Foreskin keratinocyte (primary cell): ENCODE measurements at places on chromosomes 2 and 18.

DNA sequence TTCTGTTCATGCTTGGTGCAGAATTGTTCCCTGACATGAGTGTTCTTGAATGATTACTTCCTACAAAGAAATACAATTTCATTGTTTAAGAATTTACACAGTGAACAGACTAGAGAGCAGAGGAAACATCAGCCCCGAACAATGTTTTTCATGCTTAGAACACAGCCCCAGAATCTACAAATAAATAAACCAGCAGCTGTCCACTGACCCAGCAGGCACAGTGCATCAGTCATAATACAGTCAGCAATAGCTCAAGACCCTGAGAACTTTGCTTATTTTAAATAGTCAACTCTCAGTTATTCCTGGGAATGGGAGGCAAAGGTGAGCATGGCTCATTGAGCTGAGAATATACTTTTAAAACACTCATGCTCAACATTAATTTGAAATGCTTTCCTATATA is 38.4 kb downstream of the XIRP2 start:
- no peak for DNase-seq

DNA sequence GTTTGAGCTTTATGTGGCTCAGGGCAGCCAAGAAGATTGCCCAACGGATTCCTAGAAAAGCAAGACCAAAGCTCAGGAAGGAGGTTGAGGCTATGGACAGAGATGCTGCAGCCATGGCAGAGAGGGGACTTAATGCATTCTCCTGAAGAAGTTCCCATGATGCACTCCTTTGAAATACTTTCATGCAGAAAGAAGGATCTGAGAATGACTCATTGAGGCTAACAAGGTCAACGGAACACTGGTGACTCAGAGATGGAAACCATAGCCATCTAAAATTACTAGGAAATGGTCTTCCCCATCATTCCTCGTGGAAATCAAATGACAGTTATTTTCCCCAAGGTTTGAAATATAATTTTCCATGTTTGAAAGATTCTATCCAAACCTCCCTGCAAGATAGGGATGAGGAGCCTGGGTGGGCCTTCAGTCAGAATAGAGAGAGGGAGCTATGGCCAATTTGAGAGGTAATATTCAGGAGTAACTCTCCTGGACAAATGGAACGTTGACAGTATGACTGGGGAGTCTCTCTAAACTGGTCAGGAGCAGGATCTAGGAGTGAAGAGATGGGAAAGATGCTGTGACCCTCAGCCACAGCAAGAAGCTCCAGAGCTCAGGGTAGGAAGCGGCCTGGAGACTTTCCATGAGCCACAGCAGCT is 63.0 kb downstream of the REEP1 start:
- DNase-seq, result no peak

DNA sequence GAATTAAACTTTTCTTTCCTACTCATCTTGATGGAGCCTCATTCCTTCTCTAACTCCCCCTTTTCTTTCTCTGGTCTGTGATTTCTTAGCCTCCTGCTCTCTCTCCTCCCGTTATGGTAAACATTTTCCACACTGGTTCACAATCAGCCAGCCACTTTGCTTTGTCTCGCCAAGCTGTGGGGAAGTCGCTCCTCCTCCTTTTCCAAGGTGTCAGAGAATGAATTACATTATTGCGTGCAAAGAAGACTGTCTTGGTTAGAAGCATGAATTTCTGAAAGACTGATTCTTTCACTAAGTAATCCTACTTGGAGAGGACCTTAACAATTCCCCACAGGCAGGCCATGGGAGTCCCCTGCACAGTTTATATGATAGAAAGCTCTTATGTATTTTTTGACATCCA is 46.1 kb downstream of the RASGRP3 start:
- DNase-seq, result no peak

DNA sequence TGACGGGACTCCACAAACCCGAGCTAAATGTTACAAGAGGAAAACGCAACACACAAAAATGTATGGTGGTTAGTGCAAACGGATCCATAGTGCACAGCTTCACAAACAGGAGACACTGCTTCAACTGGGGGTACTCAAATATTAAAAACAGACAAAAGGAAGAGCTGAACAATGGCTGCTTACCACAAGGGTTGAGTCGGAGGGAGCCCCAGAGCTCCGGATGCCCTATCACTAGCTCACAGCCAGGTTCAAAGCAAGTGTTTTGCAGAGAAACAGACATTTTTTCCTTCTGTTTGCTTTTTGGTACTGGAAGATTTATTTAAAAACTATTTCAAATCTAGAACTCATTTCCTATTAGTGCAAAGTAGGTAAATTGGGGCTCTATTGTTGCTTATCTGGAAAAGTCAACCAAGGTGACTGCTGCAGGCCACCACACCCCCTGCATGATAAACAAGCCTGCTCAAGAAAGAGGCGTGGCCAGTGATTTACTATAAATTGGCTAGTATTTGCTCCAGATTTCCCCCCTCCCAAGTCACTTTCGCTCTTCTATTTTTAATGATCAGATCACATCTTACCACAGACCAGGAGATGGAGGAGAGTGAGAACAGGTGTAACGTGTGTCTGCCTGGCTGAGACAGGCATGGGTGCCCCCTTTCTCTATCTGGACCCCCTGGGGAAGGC is 46.5 kb downstream of the ZAP70 start:
- DNase-seq, result no peak

GRCh38 chr2:200079356-200079755 is 124.0 kb downstream of the MAIP1 start:
- DNase-seq, result no peak

DNA sequence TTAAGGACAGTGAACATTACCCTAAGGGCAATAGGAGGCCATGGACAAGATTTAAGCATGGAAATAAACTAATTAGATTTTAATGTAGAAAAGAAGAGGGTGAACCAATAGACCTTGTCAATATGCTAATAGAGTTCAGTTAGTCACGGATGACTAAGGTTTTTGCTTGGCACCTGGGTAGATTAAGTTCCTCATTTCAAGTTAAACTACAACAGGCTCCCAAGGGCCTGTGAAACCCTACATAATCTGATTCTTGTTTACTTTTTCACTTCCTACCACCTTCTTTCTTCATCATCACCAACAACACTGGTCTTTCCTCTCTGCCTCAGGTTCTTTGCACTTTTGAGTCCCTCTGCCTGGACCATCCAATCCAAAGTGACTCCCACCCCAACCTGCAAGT is 14.8 kb downstream of the SP110 start:
- DNase-seq, result no peak

GRCh38 chr2:219592736-219593135 is 4.9 kb upstream of the STK11IP start:
- no peak for DNase-seq

DNA sequence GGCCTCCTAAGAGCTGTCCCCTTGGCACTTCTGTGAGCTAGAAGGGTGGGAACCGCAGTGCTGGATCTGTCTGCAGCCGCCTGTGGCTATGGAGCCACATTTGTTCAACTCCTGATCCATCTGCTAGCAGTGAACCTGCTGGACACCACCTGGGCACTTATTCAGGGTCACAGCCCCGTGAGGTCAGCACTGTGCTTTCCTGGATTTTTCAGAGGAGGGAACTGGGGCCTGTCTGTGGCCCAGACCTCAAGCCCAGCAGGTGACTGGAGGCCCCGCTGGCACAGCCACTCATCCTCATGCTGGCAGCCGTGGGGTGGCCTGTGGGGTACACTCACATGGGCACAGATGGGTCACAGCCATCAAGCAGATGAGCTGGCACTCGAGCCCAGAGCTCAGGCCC is 155.3 kb downstream of the TFCP2L1 start:
- no peak for DNase-seq

DNA sequence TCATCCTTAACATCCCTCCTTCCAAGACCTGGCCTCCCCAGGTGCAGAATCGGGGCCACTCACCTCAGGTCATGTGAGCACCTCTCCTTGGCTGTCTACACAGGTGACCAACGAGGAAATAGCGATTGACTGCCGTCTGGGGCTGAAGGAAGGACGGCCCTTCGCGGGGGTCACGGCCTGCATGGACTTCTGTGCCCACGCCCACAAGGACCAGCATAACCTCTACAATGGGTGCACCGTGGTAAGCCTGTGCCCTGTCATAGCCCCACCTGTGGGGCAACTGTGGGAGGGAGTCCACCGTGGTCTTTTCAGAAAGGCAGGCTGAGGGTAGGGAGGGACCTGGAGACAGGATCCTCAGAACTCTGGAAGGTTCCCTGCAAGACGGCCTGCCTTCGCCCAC is 54.3 kb downstream of the BOLA3 start:
- DNase-seq, result no peak

GRCh38 chr18:67600181-67601180 is 84.0 kb upstream of the DSEL start:
- DNase-seq, result peak; percentile 85

GRCh38 chr2:208033701-208034502 is 8.6 kb upstream of the PLEKHM3 start:
- peak; percentile 47 for DNase-seq

DNA sequence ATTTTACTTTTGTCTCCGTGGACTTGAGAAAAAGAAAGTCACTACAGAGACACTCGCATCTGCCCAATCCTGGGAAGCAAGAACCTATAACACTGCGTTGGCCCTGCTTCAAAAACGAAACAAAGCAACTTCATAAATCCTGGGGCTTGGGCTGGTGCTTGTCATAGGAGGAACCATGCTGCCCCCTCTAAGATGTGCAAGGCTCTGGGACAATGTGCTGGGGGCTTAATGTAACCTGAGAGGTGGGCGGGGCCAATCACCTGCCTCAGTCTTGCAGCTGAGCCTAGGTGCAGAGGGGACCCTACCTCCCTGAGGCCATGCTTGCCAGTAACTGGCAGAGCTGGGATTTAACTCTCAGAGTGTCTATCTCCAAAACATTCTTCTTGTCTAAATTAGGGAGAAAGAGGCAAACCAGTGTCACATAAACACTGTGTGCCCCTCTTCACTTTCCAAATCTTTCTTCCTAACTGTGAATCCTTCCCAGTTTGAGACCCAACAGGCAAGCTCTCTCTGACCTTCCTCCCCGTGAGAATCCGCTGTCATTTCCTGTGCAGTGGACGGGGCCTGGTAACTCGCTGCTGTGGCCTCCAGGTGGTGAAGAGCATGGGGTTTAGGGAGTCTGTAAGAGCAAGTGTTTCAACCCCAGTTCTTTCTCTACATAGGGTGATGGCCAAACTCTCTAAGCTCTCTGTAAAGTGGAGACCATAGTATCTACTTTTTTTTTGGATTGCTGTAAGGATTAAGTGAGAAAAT is 115.1 kb downstream of the ACKR3 start:
- DNase-seq, result no peak

- DNase-seq, result no peak
Observed at GRCh38 chr2:66525606-66526005, 90.7 kb downstream of the MEIS1 start.

DNA sequence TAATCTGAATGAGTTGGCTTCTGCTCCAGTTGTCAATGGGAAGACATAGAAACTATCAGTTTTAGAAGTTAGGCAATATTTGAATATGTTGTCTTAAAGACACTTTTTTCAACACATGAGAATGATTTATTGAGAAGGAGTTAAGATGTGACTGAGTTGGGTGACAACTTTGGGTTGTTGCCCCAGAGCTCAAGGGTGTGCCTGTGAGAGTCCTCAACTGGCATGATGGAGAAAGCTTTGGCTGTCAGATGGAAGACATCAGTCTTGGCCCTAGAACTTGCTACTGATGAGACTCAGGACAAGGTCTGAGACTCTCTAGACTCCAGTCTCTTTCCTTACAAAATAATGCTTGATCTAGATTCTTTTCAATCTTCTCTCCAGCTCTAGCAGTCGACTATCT is 69.0 kb upstream of the CTAGE1 start:
- no peak for DNase-seq

DNA sequence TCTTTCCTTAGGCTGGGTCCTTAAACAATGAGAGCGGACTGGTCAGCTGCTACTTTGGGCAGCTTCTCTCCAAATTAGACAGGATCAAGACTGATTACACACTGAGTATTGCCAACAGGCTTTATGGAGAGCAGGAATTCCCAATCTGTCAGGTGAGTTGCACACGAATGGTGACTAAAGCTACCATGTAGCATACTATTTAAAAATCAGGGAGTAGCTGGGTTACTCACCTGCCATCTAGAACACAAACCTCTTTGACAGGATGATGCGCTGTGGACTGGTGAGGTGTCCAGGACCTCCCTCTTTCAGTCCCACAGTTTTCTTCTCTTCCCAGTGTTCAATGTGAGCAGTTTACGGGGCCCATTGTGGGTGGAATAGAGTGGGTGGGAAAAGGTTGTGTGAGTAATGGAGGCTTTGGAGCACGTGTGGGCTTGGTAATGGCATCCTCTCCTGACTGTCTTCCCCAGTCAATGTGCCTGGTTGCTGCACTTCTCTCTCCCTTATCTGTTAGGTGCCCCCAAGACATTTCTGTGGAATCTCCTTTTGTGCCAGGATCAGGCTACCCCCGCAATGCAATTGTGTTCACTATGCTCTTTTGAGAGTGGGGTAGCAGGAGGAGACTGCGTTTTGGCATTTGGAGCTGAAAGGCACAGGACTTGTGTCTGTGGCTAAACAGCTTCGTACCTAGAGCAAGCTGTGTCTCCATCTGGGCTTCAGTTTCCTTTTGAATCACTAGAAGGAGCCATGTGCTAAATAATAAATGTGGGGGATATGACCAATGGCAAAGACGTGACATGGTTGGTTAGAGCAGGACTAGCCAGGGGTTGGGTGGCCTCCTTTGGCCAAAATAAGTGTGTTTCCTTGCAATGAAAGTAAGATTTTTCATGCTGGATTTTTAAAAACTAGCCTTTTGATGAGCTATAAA is 17.7 kb downstream of the SERPINB12 start:
- DNase-seq, result peak; percentile 17
